ENCODE measurements at places on chromosomes 11 and 22.

- no peak for DNase-seq
Measured at GRCh38 chr22:20549232-20549841, 41.9 kb downstream of the MED15 start.

GRCh38 chr11:65559535-65559934 is 1.4 kb upstream of the LTBP3 start:
- no peak for DNase-seq

DNA sequence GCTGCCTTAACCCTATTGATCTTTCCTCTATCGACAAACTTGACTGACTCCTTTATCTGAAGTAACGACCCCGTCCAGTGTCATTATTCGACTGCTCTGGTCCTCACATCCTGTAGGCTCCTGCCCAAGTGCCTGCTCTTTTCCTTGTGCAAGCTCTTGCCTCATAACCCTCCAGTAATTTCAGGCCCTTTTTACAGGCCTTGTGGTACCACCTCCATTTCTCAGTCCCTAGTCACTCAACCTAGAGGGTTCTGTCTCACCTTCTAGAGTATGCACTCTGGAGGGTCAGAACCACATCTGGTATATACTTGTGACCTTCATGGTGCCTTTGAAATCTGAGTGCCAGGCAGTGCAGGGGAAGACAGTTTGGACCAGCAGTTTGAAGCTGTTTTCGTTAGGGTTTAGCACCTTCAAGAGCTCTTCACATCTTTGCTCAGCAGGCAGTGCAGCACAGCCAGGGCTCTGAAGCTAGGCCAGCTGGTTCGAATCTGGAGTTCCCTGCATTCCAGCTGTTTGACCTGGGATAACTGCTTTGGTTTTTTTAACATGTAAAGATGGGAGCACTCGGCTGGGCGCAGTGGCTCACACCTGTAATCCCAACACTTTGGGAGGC is 11.2 kb downstream of the SNRPD3 start:
- no peak for DNase-seq

DNA sequence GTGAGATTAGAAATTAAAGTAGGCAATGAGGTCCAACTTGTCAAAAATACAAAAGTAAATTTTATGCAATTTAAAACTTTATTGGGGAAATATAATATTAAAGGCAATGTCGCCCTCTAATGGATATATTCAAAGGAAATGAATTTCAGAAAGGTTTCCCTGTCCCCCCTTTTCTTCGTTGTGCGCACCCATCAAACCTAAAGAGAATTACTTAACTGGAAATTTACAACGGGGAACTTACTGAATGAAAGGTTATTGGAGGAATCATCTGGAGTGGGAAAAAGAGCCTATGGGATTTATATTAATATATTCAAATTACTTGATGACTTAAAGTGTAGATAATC is 1.7 kb upstream of the ABTB2 start:
- DNase-seq, result no peak

GRCh38 chr11:131684111-131685060 is 314.0 kb downstream of the NTM start:
- no peak for DNase-seq

GRCh38 chr11:124867700-124868099 is 2.5 kb downstream of the ROBO3 start:
- no peak for DNase-seq

Measured in AG09319 (cell line).